Stimulated activated CD4-positive, alpha-beta T cell treated with anti-CD3 and anti-CD28 coated beads, TNF-alpha, amount 100 ng/mL, for 1 hour (primary cell): ENCODE measurements at places on chromosomes 5 and 9.

GRCh38 chr9:87587864-87588263 is 90.2 kb downstream of the DAPK1 start:
- no peak for DNase-seq

DNA sequence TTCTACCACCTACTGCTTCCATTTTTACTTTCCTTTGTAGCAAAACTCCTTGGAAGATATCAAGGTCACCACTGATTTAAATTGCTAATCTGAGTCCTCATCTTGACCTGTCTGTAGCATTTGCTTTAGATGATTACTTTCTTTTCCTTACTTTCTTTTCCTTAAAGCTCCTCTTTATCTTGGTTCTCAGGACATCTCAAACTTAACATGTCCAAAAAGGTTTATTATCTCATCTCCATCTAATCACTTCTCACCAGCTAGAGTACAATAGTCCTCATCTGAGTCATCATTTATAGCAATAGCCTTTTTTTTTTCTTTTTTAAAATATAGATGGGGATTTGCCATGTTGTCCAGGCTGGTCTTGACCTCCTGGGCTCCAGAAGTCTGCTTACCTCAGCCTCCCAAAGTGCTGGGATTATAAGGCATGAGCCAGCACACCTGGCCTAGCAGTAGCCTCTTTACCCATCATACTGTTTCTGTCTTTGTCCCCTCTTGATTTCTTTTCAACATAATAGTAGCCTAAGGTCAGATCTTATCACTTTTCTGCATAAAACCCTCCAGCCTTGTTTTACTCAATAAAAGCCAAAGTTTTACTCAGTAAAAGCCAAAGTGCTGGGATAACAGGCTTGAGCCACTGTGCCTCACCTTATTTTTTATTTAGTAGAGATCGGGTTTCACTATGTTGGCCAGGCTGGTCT is 32.9 kb upstream of the GPR21 start:
- DNase-seq, result no peak

DNA sequence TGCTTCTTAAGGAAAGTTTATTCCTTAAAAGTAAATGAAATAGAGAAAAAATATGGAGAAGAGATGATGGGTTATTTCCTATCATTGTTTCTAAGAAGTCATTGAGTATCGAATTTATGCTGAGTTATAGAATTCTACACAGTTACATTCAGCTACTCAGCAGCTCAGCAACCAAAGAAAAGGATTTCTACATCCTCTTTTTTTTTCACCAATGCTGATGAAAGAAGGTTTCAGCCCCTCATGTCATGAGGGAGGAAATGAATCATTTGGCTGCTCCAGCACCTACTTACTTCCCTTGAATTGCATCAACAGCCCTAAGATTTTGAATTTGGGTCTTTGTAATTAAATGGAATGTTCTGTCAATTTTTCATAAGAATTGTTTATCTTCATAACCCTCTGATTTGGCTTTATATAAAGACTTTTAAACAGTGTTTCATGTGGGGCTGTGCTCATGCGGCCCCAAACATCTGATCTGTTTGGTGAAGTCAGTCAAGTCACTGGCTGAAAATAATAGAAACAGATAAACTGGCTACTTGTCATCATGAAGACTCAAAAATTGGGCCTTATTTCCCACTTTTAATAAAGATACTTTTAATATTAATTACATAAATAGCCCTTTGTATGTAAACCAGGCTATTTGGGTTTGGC is 18.5 kb upstream of the SNX2 start:
- DNase-seq, result no peak

DNA sequence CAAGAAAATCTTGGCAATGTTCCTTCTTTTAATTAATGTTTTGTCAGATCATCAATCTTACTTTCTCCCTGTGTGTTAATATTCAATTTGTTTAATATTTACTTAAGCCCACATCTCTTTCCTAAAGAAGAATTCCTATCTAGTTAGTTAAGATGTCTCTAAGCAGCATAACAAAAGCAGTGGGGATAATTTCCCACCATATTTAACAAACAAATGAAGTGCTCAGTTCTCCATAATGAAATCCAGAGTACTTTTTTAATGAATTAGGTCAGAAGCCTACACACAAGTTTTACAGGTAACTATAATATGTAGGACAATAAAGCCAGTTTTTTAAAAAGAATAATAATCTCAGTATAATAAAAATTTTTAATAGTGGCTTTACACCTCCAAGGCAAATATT is 1918.8 kb downstream of the EFNA5 start:
- no peak for DNase-seq

DNA sequence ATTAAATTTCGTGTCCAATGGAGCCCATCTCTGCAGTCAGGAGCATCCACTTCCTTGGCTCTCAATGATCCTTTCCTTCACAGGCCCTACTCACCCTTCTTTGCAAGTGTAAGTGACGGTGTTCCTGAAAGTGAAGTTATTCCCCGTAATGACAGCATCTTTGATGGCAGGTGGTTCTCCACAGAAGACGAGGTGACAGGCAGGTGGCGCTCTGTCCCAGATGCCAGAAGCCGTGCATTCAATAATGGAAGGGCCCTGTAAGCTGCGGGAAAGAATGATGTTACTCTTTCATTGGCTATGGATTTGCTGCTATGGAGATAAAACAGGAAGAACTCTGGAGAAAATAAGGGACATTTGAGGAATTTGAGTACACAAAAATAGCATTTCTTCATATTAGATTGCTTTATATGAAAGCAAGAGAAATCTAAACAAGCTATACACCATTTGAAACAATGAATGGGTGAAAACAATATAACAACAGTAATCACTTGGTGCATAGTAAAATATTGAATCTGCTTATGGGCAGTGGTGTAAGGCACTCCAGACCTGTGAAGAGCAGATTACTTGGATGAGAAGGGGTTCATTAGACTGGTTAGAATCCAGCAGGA is 89.9 kb upstream of the TXNDC8 start:
- no peak for DNase-seq

- DNase-seq, result no peak
Measured at GRCh38 chr5:115209279-115209678, 39.6 kb upstream of the TRIM36 start.

DNA sequence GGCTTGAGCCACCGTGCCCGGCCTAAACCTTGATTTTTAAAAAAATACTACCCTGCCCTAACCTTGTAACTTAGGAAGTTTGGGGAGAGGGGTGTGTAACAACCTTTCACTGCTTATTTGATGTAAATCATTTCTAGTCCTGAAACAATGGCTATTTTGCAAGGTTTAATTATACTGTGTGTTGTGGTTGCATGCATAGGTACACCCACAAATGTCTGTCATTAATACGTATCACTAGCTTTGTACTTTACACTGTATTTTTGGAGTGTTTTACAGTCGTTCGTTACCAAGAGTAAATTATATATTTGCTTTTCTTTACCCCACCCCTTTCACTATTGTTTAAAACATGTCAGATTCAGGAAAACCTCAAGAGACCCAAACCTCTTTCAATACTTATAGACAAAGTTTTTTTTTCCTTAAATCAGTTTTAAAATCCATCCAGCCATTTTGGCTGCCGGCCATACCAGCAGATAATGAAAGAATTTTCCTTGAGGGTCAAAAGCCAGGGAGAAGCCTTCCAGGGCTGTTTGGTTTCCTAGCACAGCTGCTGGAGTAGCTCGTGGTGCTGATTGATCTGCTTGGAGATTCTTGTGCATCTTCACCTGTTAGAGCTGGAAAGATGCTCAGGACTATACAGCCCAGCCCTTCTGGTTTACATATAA is 50.7 kb downstream of the DOCK8 start:
- no peak for DNase-seq

DNA sequence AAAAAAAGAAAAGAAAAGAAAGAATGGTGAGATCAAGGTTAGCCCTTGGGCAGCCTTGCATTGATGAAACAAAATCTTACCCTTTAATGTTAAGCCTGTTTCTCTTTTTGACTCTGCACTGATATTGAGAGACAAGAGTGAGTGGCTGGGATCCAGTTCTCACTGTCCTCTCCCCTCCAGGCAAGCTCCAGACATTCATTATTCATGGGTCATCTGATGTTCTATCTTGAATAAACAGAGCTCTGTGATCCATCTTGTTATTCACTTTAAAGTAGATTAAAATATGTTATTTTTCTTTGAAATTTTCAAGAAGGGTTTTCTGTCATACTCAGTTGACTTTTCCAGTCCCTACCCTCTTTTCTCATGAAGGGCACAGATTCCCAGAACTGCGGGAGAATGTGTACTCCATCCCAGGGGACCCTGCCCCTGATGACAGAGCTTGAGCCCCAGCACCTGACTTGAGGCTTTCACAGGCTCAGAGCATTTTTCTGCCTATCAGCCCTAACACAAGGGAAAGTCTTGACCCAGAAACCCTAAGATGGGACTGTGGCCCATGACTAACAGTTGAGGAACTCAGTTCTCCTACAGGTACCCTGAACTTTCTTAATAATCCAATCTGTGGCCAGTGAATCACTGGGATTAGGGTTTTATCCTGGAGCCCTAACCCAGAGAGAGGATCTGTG is 24.1 kb downstream of the ACTL7B start:
- no peak for DNase-seq

- no peak for DNase-seq
Measured at GRCh38 chr9:129561594-129562281, 59.2 kb downstream of the C9orf50 start.

GRCh38 chr5:109756543-109757185 is 66.9 kb downstream of the MAN2A1 start:
- no peak for DNase-seq

DNA sequence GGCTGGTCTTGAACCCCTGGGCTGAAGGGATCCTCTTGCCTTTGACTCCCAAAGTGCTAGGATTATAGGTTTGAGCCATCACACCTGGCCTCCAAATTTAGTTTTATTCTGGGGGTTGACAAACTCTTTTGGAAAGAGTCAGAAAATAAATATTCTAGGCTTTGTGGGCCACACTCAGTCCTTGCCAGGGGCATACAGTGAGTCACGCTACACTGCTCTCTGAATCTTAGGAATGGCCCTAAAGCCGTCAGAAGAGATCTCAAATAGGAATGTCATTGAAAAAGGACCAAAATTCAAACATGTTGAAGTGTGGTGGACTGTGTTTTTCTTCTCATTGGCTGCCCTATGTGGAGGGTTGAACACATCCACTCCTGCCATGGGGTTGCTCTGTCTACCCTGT is 127.7 kb upstream of the BASP1 start:
- no peak for DNase-seq

DNA sequence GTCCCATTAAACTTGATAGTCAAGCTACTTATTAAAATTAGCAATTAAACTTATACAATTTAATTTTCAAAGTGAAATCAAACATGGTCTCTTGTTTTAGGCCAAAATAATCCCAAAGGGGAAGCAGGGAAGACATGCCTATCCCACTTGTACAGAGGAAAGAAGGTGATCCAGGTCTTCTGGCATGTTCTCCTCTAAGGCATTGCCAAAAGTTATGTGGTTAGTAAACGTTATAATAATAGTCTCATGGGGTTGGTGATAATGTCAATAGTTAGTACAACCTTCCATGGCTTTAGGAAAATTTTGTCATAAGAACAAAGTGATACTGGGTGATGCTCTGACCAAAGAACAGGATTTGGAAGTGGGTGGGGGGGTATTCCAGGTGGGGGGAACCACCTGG is 52.8 kb downstream of the ROR2 start:
- DNase-seq, result no peak

DNA sequence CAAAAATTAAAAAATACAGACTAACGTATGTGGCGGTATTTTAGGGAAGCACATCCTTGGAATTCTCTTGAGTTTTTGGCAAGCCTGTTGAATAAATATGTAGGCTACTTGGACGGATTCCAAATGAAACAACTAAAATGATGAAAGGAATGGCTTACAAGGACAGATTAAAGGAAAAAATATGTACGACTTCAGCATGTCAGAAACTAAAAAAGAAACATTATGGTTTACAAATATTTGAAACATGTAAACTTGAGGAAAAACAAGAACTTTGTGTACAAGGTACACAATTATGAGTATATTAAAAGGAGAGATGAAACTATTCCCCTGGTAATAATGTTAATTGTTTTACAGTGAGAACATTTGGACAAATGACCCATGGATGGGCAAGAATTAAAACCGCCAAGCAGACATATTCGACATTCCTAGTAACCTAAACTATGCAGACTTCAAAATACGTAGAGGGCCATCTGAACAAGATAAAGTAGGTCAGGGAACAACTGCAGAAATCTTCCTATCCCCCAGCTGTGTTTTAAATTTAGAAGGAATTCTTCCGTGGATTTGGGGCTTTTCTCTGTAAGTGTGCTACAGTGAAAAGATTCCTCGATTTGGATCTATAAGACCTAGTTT is 12.5 kb downstream of the EDIL3 start:
- DNase-seq, result no peak

DNA sequence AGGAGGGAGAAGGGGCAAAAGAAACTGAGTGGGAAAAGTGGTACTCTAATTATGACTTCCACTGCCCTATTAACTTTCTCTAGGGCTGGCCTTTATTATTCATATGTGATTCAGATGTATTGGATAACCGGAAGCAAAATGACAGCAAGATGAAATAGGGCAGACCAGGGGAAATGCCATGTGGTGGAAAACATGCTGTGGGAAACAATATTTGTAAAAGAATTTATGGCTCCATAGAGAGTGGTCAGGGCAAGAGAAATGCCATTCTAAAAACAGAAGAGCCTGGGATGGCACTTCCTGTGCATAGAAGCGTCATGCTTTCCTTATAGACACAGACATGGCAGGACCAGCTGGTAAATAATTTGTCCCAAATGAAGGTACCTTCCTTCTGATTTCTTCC is 67.7 kb downstream of the MEGF10 start:
- DNase-seq, result no peak

DNA sequence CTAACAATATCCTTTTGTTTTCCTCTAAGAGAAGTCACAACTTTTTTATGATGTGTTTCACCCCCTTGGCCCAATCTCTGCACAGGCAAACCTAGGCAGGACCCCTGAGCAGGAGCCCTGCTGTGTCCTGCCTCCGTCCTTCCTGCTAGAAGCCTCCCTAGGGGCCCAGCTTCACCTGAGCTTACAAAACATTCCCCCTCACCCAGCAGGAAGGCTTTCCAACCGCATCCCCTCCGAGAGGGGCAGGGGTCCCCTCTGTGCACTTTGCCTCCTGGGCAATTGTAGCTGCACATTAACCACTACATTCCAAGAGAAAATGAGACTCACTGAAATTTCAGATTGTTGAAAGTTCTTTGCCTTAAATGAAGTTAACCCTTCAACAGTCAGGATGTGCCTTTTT is 176.2 kb downstream of the IRX2 start:
- no peak for DNase-seq

- DNase-seq, result no peak
Measured at GRCh38 chr9:80366626-80367025, 794.9 kb downstream of the TLE4 start.

DNA sequence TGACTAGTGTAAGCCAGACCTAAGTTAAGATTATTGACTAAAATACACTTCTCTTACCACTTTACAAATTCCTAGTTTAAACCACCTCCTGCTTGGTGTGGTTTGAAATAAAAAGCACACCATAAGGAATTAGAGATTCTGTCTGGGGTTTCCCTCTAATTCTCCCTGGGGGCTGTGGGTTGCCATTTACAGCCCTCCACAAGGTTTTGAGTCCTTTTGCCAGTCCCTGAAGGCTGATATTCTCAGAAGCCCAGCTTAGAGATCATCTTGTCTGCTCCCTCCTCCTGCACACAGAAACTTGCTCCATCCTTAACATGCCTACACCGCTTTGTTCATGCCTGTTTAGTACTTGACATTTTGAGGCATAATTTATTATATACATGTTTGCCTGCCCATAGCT is 7.2 kb upstream of the LMNB1 start:
- DNase-seq, result no peak
